ENCODE measurements at places on chromosomes 7 and 10. TPM values are rescaled to one million over a fixed set of nuclear protein-coding genes. Genes with fewer than 3 reads are reported as not detected.

Gene STK31
- 0.19 TPM for total RNA-seq

Gene GPR85
- not detected for total RNA-seq

Gene CPXM2
- not detected for total RNA-seq

Gene CPA2
- 0.56 TPM for total RNA-seq

Gene WDR86
- total RNA-seq, result 0.45 TPM

Gene HIP1
- total RNA-seq, result 13.0 TPM

Gene ST7
- 12.5 TPM for total RNA-seq

Gene SLC18A3
- not detected for total RNA-seq

Gene PDZD7
- 0.48 TPM for total RNA-seq

Gene CHST3
- not detected for total RNA-seq

Gene HEPACAM2
- total RNA-seq, result not detected

DNA sequence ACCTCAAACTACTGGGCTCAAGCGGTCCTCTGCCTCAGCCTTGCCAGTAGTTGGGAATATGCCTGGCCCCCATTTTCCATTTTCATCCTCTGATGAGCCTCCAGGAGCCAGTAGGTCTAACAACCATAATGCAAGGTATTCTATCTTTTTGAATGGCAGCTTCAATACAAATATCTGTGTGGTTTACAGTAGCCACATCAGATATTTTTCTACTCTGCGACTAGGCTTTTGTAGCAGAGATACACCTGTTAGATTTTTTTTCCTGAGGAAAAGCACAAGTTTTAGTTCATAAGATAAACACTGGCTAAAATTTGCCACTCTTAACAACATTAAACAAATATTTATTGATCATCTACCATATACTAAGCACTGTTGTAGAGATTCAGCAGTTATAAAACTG, 3.9 kb upstream of the GLCCI1 start:
- ATAC-seq, result no peak

DNA sequence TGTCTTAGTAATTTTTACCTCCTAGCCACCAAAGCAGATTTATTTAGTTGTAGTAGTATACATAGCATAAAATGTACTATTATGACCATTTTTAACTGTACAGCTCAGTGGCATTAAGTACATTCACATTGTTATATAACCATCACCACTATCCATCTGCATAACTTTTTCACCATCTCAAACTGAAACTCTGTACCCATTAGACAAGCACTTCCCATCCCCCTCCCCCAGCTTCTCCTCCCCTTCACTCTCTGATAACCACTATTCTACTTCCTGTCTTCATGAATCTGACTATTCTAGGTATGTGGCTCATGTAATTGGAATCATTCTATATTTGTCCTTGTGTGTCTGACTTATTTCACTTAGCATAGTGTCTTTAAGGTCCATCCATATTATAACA, 71.9 kb downstream of the MRPL32 start:
- ATAC-seq, result no peak

DNA sequence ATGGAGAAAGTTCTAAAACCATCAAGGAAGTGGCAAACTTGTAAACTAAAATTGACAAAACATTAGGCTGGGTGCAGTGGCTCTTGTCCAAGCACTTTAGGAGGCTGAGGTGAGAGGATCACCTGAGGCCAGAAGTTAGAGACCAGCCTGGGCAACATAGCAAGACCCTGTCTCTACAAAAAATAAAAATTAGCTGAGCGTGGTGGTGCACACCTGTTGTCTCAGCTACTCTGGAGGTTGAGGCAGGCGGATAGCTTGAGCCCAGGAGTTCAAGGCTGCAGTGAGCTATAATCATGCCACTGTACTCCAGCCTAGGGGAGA, 29.4 kb upstream of the HNRNPH3 start:
- no peak for ATAC-seq

DNA sequence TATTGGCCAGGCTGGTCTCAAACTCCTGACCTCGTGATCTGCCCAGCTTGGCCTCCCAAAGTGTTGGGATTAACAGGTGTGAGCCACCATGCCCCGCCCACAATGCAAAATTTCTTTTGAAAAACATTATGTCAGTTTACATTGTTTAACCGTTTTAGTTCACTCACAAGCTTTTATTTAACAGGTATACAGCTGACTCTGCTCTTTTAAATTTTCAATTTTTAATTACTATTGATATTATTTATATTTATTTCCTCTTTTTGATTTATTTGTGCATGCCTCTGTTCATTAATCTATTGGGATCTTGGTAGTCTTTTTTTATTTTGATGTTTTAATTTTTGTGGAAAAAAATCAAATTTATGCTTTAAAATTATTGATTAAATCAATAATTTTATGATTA, 16.9 kb downstream of the ZKSCAN5 start:
- no peak for ATAC-seq

DNA sequence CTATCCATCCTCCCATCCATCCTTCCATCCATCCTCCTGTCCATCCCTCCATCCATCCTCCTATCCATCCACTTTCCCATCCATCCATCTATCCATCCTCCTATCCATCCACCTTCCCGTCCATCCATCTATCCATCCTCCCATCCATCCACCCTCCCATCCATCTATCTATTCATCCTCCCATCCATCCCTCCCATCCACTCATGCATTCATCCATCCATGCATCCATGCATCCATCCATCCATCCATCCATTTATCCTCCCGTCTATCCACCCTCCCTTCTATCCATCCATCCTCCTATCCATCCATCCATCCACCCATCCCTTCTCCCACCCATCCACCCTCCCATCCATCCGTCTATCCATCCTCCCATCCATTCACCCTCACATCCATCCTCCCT, 25.2 kb upstream of the PSMG3 start:
- no peak for ATAC-seq

GRCh38 chr7:96794063-96794462, 84.4 kb upstream of the SEM1 start:
- no peak for ATAC-seq

DNA sequence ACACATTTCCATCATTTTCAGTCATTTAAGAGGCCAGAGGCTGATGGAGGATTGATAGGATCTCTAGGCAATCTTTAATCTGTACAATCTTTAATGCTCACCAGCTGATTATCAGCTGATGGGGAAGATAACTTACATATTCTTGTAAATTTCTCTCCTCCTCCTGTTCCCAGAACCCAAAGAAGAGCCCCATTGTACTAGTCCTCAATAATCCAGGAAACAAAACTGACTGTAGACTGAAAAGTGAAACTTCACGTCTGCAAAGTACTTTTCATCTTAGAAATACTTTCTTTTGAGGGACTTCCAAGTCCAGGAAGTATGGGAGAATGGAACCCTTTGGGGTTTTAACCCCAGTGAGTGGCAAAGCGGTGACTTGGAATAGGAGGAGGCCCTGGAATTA, 283.3 kb downstream of the FRMD4A start:
- ATAC-seq, result peak; percentile 9

- no peak for ATAC-seq
Measured at GRCh38 chr7:50556247-50556991, 8.8 kb downstream of the DDC start.

- no peak for ATAC-seq
Measured at GRCh38 chr10:121653608-121654007, 55.4 kb upstream of the FGFR2 start.

- ATAC-seq, result no peak
Measured at GRCh38 chr10:50541921-50542320, 81.8 kb downstream of the SGMS1 start.

DNA sequence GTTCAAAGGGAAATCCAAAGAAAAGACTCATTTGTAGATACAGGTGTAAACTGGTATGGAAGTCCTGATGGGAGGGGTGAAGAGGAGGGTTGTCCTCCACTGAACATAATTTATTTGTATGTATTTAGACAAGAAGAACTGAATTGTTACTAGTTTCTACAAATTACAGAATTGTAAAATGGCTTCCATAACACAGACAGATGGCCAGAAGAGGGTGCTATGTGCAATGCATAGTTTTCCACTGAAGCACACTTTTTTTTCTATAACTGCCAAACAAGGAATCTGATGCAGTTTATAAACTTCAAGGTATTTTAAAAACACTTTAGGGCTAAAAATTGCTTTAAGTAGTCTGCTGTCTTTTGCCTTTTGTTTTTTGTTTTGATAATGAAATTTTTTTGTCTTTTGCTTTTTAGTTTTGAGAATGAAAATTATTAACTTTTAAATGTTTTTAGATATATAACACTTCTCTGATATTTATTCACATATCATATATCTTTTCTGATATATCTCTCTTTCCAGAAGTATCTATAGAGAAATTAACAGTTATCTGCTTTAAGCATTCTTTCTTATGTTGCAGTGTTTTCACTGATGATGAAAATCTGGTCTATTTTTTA, 58.5 kb downstream of the PHYHIPL start:
- no peak for ATAC-seq

DNA sequence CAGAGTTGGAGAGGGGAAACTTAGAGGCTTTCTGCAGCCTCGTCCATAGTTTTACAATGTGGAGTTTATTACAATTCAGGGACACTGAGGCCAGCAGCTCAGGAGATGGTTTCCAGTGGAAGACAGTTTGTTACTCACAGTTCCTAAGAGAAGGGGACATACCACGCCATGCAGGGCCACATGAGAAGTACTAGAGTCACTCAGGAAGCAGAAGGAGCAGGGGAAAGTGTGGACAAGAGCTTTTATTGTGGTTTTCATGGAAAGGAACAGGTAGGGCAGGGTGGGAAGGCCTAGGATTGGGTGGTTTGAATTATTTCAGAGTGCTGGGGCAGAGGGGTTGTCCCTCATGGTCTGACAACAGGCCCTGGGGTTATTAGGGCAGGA, 292.1 kb upstream of the IGFBP3 start:
- no peak for ATAC-seq

GRCh38 chr10:1440897-1441296, 296.4 kb downstream of the ADARB2 start:
- ATAC-seq, result no peak

DNA sequence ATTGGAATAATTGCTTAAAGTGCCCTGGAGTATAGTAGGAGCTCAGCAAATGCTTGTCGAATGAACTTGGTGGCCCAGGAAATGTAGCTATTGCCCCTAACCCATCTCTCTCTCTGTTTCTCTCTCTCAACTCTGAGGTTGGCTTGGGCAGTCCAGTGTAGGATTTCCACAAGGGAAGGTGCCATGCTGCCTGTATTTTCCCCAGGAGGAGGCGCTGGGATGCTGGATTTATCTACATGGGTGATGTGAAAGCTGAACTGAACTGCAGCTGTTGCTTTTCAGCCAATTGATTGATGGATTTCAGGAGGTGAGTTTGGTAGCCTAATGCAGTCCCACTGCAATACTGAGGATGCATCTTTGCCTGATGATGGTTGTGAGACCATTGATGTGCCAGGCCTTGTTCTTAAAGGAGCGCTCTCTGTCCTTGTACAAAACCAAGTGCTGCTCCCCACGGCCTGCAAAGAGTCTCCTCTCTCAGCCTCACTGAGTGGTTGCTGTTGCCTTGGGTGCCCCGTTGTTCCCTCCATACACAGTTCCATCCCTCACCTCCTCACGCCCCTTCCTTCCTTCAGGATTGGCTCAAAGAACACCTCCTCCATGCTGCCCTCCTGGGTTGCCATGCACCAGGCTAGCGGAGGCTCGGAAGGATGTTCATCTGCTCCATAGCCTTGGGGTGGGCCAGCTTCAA, 200.6 kb downstream of the GLRX3 start:
- no peak for ATAC-seq

DNA sequence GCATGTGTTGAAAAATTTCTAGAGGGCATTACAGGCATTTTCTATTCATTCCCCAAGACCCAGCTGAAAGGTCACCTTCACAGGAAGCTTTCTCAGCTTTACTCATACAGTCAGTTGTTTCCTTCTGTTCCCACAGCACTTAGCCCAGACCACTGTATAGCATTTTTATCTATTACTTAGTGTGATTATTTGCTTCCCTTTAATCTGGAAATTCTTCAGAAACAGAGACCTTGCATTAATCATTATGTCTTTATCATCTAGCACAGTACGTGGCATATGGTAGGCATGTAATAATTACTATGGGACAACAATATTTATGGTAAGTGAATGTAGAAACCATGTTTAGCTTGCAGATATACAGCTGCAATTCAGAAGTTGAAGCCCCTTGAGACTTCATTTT, 38.2 kb upstream of the CDK6 start:
- no peak for ATAC-seq

GRCh38 chr10:24414597-24414996, 205.7 kb downstream of the KIAA1217 start:
- ATAC-seq, result no peak

DNA sequence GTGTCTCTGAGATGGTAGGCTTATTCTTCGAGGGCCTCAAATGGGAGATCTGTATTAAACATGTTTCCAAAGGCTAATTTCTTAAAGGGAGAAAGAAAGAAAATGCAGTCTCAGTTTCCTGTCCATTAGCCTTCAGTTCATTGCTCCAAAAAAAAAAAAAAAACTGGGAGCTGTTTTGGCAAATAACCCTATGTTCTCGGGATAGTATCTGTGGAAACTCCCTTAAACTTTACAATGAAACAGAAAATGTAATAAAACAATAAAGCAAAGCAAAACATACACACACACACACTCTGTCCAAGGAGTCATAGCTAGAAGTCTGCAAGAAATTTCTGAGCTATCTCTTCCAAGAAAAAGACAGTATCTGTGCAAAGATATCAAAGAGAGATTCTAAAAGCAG, 172.5 kb upstream of the CELF2 start:
- no peak for ATAC-seq

Measured in activated T-helper 17 cell treated with anti-CD3 and anti-CD28 coated beads, Interleukin-2, amount 50 U/mL, for 72 hours (primary cell).